Hematopoietic multipotent progenitor cell treated with erythropoietin and hydrocortisone succinate and interleukin-3 and kit ligand, for 4 days (in vitro differentiated cells): ENCODE measurements at places on chromosomes 6 and 20.
A peak's percentile ranks its signal among the peaks of the same experiment; 100 is the strongest.

DNA sequence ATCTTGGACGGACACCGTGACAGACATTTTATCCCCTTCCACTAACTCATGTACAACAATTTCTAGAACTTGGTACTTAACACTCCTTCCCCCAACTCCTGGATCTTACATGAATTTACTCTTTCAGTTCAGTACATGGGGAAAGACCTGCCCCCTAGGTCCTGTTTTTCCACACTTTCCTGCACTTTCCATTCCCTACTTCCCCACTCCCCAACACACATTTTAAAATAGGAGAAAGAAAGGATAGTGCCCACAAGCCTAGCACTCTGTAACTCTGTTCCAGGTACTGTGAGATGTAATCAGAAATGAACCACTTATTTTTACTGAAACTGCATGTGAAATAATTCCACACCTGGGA lies 1.3 kb downstream of the ADGRG6 start:
- no peak for DNase-seq

GRCh38 chr6:257774-258173 lies 34.5 kb upstream of the DUSP22 start:
- no peak for DNase-seq

DNA sequence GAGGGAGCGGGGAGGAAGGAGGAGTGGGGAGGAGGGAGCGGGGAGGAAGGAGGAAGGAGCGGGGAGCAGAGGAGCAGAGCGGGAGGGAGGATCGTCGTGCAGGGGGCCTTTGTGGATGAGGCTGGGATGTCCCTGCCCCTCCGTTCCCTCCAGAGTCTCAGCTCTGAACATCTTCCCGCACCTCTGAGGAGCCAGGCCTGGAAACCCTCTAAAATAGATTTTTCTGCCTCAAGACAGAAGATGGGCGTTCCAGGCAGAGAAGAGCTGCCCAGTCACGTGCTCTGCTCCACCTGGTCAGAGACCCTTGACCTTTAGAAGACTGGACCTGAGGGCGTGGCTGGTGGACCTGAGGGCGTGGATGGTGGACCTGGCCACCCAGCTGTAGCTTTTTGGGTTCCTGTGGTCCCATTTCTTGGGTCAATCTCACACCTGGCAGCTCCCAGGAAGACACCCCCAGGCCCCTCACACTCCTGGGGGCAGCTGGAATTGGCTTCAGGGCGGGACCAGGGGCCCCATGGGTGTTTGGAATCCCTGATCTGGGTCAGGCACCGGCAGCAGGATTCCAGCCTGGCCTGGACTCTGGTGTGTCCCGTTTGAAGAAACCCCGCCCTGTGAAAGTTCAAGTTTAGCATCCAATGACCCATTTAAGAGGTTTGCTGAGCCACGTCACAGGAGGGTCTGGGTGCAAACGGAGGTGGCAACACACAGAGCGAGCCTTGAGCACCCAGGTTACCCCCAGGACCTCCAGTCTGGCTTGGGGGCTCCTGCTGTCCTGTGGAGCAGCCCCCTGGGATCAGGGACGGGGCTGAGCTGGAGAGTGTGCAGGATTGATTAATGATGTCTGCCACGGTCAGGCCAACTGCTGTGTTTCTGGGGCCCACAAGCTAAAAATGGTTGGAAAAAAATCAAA lies 96.9 kb upstream of the BHLHE23 start:
- DNase-seq, result peak; percentile 23

GRCh38 chr6:11613858-11614257 lies 76.3 kb downstream of the TMEM170B start:
- no peak for DNase-seq

DNA sequence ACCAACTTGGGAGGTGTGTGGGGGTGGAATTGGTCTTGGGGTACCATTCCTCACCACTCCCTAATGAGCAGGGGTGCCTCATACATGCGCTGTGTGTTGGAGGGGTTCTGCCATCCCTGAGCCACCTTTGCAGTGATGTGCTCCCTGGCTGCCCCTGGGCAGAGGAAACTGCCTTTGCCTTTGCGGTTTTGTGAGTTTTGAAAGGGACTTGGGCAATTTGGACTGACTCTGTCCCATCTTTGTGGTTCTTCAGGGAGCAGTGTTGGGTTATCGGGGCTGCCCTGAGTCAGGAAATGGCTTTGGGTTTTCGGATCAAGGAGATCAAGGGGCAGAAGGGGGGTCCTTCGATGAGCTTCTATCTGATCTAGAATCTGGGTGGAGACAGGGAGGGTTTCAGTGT lies 3.9 kb upstream of the PHACTR3 start:
- no peak for DNase-seq

GRCh38 chr6:158854214-158855101 lies 35.3 kb upstream of the EZR start:
- DNase-seq, result peak; percentile 90

DNA sequence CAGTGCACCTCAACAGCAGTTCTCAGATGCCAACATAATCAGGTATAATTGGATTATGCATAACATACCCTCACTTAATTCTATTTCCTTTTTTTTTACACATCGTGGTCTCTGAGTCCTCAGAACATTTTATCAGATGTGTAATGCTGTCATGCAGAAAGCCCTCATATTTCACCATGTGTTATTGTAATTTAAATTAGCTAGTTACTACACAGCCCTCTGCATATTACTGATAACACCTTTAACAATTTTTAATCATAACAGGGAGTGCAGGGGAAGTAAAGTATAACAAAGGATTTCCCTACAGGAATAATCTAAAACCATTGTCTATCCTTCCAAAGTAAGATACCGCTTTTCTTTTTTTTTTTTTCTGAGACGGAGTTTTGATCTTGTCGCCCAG lies 91.9 kb upstream of the CCDC28A start:
- peak; percentile 53 for DNase-seq

DNA sequence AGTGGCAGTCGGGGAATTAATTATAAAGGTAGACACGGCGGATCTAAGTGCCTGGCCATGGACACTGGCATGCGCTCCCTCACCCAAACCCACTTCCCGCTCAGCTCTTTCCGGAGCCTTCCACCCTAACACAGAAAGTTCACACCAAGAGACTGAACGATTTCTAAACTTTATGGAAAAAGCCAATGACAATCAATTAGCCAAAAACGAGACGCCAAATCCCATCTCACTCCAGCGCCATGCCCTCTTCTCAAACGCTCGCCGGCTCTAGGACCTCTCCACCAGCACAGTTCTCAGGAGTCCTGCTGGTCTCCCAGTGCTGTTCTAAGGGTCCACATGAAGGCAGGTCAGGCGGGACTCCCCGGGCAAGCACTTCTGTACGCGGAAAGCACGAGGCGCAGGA lies 641 bp downstream of the SF3B5 start:
- DNase-seq, result no peak

DNA sequence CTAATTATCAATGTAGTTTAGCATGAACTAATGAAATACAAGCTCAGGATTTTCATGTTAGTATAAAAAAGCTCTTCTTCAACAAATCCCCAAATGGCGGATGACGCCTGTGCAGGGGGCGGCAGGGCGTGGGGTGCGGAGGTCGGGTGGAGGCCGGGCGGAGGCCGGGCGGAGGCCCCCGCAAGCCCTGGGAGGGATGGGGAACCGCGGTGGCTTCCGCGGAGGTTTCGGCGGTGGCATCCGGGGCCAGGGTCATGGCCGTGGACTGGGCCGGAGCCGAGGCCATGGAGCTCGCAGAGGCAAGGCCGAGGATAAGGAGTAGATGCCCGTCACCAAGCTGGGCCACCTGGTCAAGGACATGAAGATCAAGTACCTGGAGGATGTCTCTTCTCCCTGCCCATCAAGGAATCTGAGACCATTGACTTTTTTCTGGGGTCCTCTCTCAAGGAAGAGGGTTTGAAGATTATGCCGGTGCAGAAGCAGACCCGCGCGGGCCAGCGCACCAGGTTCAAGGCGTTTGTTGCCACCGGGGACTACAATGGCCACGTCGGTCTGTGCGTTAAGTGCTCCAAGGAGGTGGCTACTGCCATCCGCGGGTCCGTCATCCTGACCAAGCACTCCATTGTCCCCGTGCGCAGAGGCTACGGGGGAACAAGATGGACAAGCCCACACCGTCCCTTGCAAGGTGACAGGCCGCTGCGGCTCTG lies 10.4 kb upstream of the EIF2S2 start:
- DNase-seq, result no peak

- DNase-seq, result no peak
Observed at GRCh38 chr6:99393366-99393697, 663 bp downstream of the COQ3 start.

DNA sequence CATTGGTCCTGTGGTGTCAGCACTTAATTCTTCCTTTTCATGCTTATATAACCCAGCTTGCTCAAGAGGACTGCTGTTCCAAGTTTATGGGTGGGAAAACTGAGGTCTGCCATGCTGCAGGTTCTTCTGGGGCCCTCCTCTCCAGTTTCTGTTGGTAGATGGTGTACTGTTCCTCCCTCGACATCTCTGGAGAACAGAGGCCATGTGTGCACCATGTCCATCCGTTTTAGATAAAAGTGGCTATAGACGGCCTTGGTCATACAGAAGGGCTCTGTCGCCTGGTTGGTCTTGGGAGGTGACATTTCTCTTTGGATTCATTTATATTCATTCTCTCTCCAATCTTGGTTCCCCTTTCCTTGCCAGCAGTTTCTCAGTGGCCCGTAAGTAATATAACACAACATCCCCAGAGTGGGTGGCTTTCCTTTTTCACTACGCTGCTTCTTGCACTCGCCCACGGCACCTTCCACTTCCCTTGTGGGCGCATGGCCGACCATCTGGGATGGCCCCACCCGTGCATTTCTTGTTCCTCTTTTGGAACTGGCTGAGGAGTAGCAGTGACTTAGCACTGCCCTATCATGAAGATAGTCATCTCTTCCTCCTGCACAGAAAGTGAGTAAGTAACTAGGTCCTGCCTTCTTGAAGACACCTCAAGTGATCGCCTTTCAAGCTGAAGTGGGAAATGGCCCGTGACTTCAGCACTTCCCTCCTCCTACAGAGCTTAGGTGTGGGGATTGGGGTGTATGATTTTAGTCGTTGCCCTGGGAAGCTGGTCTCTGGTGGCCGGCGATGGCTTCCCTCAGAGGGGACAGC lies 94.2 kb downstream of the RREB1 start:
- DNase-seq, result peak; percentile 97

DNA sequence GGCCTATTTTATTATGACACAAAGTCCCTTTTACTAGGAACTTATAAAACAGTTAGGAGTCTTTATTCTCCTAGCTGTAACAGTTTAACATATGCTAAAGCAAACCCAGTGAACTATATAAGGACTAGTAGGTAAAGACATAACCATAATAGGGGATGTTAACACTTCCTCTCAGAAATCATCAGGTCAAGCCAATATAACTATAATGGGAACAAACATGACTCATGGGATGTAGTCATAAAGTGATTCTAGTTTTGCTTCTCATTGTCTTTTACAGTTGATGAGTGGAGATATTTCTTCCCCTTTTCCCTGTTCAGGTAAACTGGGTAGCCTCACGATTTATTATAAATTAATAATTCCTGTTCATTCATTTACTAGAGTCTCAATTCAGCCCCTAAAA lies 9.7 kb downstream of the PTCHD4 start:
- no peak for DNase-seq

DNA sequence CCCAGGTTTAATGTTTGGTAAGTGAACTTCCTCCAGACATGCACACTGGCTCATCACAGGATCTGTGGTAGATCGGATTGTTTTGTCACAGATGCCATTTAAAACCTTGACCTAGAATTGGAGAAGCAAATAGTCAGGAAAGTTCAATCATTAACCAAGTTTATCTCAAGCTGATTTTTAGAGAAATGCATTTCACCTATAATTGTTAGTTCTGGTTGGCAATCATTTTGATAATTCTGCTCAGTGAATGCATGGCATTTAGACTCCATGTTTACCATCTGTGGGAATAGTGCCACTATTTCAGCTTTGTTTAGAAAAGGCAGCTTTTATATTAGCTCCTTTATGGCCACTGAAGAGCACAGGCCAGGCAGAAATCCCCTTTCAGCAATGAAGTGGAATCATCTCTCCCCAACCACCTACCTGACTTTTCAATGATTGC lies 73.9 kb upstream of the IPCEF1 start:
- no peak for DNase-seq

- no peak for DNase-seq
Observed at GRCh38 chr6:132068766-132069165, 117.6 kb upstream of the CCN2 start.

- DNase-seq, result no peak
Observed at GRCh38 chr6:167856999-167857660, 30.4 kb downstream of the AFDN start.

DNA sequence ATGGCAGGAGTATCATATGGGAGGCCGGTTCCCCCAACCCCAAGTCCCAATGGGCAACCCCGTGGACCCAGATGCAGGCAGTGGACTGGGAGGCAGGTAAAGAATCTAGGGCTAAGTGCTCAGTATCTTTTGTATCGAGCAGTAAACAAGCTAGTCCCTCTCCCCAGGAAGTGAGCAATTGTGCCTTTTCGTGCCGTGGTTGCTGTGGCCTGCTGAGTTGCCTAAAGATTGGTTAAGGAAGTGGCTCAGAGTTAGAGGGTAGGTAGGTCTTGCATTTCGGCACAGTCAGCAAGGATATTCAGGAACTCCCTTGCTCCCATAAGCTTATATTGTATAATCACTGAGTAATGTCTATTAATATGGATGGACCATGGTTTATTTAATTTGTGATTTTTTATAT lies 1.3 kb upstream of the DNAH8 start:
- peak; percentile 79 for DNase-seq

GRCh38 chr6:158367816-158368215 lies 55.6 kb downstream of the TULP4 start:
- DNase-seq, result no peak

DNA sequence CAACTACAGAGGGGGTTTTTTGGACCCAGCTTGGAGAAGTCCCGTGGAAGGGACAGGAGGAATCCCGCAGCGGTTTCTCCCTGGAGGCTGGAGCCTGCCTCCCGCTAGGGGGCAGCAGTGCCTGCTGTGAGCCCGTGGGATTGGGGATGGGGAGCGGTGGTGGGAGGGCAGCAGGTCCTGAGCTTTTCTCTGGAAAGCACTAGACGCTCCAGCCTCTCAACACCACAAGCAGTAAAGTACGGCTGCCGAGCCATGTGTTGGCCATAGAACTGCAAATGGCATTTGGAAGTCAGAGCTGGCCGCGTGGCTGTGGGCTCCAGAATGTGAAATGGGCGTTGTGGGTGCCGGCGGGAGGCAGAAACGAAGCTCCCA lies 47.8 kb downstream of the GMPR start:
- no peak for DNase-seq

- no peak for DNase-seq
Observed at GRCh38 chr20:29299811-29300578, 1957.5 kb upstream of the DEFB115 start.

DNA sequence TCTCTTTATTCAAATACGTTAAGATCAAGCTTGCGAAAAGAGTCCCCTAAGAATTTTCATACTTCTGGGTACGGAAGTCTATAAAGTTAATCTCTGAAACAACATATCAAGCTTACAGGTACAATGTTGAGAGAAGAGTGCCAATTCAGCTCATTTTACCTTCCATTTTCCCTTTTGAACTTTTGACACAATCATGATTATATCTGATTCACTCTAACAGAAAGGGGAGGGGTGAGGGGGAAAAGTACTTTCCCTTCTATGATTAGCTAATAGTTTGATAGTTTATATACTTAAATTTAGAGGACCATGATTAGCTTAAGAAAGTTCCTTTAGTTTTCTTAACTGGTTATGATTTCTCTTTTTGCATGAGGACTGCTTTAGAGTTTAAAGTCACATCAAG lies 33.5 kb downstream of the SNX3 start:
- no peak for DNase-seq
